ENCODE measurements at places on chromosomes 1 and 21.
A peak's percentile ranks its signal among the peaks of the same experiment; 100 is the strongest.

- no peaks in the 10 kb centered on the region for H3K36me3 ChIP-seq
- H3K4me3 ChIP-seq = peak overlapping the region; percentile 58
- peaks cover 19% of the 10 kb centered on the region for H3K4me1 ChIP-seq
- H3K27ac ChIP-seq = no peak overlapping the region
Measured at GRCh38 chr1:223364685-223365382, 858 bp upstream of the SUSD4 start.

- H3K4me1 ChIP-seq = no peaks in the 10 kb centered on the region
- no peak for DNase-seq
- H3K27ac ChIP-seq = no peak overlapping the region
Measured at GRCh38 chr1:18012686-18013085, 94.9 kb upstream of the IGSF21 start.

GRCh38 chr1:200150006-200150405, 122.5 kb downstream of the NR5A2 start:
- H3K27me3 ChIP-seq = no peaks in the 10 kb centered on the region
- no peak overlapping the region for H3K27ac ChIP-seq
- no peaks in the 10 kb centered on the region for H3K36me3 ChIP-seq
- no peak for DNase-seq

GRCh38 chr1:205716371-205717132, 33.4 kb downstream of the NUCKS1 start:
- no peaks in the 10 kb centered on the region for H3K27me3 ChIP-seq
- H3K36me3 ChIP-seq = peaks cover 57% of the 10 kb centered on the region
- no peaks in the 10 kb centered on the region for H3K4me1 ChIP-seq
- DNase-seq = no peak

DNA sequence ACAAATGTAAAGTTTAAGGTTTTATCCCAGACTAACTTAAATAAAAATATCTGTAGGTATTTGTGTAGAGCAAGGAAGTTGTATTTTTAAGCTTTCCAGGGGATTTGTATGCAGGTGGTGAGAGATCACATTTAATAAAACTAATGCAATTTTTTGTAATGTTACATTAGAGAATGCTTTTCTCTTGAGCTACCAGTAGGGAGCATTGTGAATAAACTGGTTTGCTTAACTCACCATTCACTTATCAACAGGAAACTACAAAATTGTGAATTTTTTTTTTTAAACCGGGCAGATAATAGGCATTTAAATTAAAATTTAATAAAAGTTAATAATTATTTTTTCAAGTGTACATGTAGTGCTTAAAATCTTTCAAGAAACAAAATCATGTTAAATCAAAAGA, 78.6 kb downstream of the IVNS1ABP start:
- no peak overlapping the region for H3K27ac ChIP-seq
- DNase-seq = peak; percentile 29
- peaks cover 25% of the 10 kb centered on the region for H3K4me1 ChIP-seq
- no peaks in the 10 kb centered on the region for H3K27me3 ChIP-seq
- no peak overlapping the region for H3K4me3 ChIP-seq

GRCh38 chr1:2282556-2283270, 54.6 kb downstream of the SKI start:
- H3K36me3 ChIP-seq = peaks cover 3% of the 10 kb centered on the region
- H3K27me3 ChIP-seq = no peaks in the 10 kb centered on the region
- H3K4me1 ChIP-seq = peaks cover 31% of the 10 kb centered on the region
- H3K27ac ChIP-seq = no peak overlapping the region
- no peak for DNase-seq

DNA sequence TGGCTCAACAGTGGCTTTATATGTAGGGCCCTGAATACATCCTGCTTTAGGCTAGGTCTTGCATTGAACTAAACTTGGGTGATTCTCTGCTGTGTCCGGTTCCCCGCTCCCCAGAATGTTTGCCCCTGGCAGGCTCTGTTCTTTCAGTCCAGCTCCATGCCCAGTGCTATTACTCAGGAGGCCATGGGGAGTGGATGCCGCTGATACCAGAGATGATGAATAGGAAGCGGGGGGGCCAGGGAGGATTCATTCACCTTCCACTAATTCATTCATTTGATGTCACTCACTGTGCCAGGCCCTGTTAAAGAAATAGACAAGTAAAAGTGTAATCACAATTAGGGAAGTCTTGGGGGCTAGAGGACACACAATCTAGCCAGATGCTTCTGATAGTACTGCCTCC, 83.8 kb downstream of the TMEM53 start:
- H3K27ac ChIP-seq = no peak overlapping the region
- no peak overlapping the region for H3K4me3 ChIP-seq
- no peaks in the 10 kb centered on the region for H3K36me3 ChIP-seq

GRCh38 chr1:242147096-242147976, 148.4 kb upstream of the MAP1LC3C start:
- no peak for DNase-seq
- H3K4me3 ChIP-seq = no peak overlapping the region
- no peaks in the 10 kb centered on the region for H3K36me3 ChIP-seq
- H3K27me3 ChIP-seq = no peaks in the 10 kb centered on the region

DNA sequence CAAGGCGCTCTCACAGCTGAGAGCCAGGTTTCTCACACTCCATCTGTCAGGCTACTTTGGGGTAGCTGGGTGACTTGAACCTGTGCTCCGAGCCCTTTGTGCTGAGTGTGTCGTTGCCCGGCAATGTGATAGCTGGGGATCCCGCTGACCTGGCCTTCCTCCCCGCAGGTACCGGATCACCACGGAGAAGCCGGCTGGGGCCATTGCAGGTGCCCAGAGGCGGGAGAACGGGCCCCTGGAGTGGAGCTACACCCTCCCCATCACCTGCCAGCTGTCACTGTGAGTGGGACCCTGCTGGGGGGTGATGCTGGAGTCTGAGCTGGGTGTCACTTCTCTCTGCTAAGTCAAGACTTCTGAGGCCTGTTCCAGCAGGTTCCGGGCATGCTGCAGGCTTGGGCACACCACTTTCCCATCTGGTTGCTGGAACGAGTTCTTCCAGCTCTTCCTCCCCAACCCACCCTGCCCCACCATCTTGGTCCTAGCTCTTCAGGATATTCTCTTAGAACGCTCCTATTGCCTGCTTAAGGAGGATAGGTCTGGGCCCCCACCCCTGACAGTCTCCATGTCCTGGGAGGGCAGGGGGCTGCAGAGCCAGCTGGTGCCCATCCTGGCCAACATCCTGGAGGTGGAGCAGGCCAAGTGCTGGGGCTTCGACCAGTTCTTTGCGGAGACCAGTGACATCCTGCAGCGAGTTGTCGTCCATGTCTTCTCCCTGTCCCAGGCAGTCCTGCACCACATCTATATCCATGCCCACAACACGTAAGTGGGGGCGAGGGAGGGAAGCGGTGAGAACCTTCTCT, 7.5 kb downstream of the IKBKE start:
- H3K36me3 ChIP-seq = peaks cover 87% of the 10 kb centered on the region
- H3K4me3 ChIP-seq = no peak overlapping the region
- peaks cover 35% of the 10 kb centered on the region for H3K4me1 ChIP-seq
- H3K27ac ChIP-seq = no peak overlapping the region
- H3K27me3 ChIP-seq = no peaks in the 10 kb centered on the region

- DNase-seq = peak; percentile 79
- peak overlapping the region; percentile 48 for H3K4me3 ChIP-seq
- no peaks in the 10 kb centered on the region for H3K27me3 ChIP-seq
- H3K4me1 ChIP-seq = peaks cover 52% of the 10 kb centered on the region
- peak overlapping the region; percentile 74 for H3K27ac ChIP-seq
- no peaks in the 10 kb centered on the region for H3K36me3 ChIP-seq
Measured at GRCh38 chr1:41891199-41891896, 27.4 kb downstream of the HIVEP3 start.

DNA sequence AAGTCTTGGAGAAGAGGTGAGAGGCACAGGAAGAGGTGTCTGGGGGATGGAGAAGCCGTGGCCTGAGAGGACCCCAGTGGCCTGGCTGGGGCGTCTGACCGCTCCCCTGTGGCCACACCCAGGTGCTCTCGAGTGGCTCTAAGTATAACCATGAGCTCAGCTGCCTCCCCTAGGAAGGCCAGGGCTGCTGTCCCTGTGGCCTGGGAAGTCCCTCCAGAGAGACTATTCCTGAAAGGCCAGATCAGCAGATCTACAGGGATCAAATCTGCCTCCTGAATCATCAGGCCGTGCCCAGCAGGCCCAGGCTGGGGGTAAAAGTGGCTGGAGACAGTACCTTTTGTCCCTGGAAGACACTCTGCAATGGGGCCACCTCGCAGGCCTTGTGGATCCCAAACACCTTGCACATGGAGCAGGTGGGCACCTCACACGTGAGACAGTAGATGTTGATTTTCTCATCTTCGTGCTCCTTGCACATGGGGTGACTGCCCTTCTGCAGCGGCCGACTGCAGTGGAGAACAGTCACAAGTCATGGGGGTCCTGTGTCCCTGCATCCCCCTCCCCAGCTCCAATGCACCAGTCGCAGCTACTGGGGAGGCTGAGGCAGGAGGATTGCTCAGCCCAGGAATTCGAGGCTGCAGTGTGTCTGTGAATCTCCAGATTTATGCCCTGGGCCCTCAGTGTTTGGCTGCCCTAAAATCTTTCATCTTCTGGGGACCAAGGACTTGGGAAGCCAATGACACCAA, 6.4 kb downstream of the TRIM63 start:
- H3K4me3 ChIP-seq = no peak overlapping the region
- H3K27me3 ChIP-seq = no peaks in the 10 kb centered on the region
- no peak for DNase-seq
- no peaks in the 10 kb centered on the region for H3K36me3 ChIP-seq
- no peaks in the 10 kb centered on the region for H3K4me1 ChIP-seq

- no peaks in the 10 kb centered on the region for H3K27me3 ChIP-seq
- H3K36me3 ChIP-seq = no peaks in the 10 kb centered on the region
- DNase-seq = no peak
- no peak overlapping the region for H3K27ac ChIP-seq
Measured at GRCh38 chr1:182630586-182630985, 26.4 kb upstream of the RGS16 start.

DNA sequence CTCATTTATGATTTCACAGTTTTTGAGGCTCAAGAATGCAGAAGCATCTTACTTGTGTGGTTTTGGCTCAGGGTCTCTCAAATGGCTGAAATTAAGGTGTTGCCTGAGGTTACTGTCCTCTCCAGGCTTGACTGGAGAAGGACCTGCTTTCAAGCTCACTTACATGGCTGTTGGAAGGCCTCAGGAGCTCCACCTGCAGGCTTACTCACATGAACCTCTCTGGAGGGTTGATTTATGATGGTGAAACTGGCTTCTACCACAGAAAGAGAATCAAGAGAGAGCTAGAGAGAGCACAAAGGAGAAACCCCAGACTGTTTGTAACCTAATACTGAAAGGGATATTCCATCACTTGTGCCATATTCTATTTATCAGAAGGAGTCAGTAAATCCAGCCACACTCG, 6.2 kb upstream of the KCNK2 start:
- no peak for DNase-seq
- H3K4me1 ChIP-seq = no peaks in the 10 kb centered on the region
- H3K27me3 ChIP-seq = no peaks in the 10 kb centered on the region
- no peaks in the 10 kb centered on the region for H3K36me3 ChIP-seq
- no peak overlapping the region for H3K4me3 ChIP-seq

DNA sequence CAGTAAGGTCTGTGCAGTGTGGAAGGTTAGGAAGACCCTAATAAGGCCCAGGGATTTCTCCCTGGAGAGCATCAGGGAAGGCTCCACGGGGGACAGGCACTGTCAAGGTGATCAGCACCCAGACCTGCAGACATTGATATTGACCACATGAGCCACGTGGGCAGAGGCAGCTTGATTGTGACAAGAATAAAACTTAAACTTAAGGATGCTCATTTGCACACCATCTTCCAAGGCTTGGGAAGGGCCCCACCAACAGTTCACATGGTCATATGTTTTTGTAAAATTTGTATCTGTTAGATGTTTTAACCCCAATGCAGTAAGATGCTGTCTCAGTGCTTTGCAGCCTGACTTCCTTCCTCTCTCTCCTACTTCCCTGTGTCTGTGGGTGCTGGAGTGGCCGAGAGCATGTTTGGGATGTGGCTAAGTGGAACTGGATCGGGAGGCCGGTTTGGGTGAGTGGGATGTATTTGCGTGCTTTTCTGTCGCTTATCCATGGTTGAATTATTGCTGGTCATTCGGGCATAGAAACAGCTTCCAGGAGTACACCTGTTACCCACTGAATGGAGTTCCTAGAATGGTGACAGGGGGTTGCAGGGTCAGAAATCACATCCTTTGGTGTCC, 49.8 kb upstream of the OLIG2 start:
- no peaks in the 10 kb centered on the region for H3K36me3 ChIP-seq
- H3K4me1 ChIP-seq = no peaks in the 10 kb centered on the region
- no peak overlapping the region for H3K27ac ChIP-seq

GRCh38 chr1:82598812-82599211, 798.1 kb downstream of the ADGRL2 start:
- no peak for DNase-seq
- no peak overlapping the region for H3K4me3 ChIP-seq
- no peaks in the 10 kb centered on the region for H3K4me1 ChIP-seq
- no peaks in the 10 kb centered on the region for H3K36me3 ChIP-seq

GRCh38 chr1:46708121-46708520, 10.8 kb downstream of the EFCAB14 start:
- DNase-seq = no peak
- H3K36me3 ChIP-seq = peaks cover 59% of the 10 kb centered on the region
- H3K27me3 ChIP-seq = no peaks in the 10 kb centered on the region
- H3K27ac ChIP-seq = no peak overlapping the region

GRCh38 chr1:99305626-99306025, 41.3 kb downstream of the PLPPR4 start:
- no peaks in the 10 kb centered on the region for H3K27me3 ChIP-seq
- no peaks in the 10 kb centered on the region for H3K36me3 ChIP-seq
- H3K4me3 ChIP-seq = no peak overlapping the region
- no peak overlapping the region for H3K27ac ChIP-seq
- no peaks in the 10 kb centered on the region for H3K4me1 ChIP-seq

DNA sequence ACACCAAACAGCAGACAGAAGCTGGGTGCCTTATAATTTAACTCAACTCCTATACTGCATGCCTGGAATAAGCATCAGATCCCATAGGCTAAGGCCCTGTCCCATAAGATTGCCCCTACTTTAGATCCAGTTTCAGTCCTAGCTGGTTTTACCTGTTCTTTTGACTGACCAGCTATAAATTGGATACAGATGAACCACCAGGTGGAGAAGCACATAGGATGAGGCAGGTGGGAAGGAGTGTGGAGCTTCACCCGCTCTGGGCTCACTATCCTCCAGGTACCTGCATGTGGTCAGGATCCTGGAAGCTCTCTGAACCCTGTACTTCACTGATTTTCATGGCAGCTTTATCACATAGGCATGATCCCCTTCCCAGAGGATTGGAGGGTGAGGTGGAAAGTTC, 51.3 kb downstream of the MAST2 start:
- no peaks in the 10 kb centered on the region for H3K4me1 ChIP-seq
- no peaks in the 10 kb centered on the region for H3K27me3 ChIP-seq
- no peaks in the 10 kb centered on the region for H3K36me3 ChIP-seq
- no peak for DNase-seq
- no peak overlapping the region for H3K4me3 ChIP-seq
- no peak overlapping the region for H3K27ac ChIP-seq

Measured in CD4-positive, alpha-beta memory T cell (primary cell).